HEK293T (cell line): ENCODE measurements at places on chromosomes 12 and 14.

DNA sequence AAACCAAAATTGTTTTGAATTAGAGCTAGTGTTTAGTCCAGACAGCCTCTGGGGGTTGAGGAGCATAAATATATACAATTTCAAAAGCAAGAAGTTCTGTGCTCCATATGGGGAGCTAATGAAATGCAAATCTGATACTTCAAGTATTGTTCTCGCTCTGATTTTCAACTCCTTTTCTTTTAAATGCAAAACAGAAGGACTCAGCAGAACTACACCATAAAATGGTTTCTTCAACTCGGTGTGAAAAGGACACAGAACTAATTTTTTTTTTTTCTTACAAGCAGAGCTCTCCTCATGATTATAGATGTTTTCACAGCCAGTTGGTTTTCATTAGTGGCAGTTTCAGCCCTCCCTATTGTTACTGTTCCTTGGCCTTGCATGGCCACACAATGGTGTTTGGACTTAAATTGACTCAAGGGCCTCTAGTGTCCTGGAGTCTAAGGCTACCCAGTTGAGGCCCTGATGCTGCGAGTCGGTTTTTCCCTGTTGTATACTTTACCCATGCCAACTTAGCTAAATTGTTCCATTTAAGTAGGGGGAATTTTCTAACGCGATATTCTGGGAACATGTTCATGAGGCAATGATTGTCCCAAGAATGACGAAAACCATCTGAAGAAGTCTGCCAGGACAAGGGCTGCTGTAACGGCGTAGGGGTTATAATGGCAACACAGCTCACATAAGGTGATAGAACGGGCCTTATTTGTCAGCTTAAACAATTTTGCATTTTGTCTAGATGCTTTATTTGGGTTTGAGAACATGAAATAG, 120.3 kb downstream of the GPR135 start:
- DNase-seq, result no peak

GRCh38 chr14:54931101-54931500, 28.5 kb upstream of the GCH1 start:
- DNase-seq, result no peak

DNA sequence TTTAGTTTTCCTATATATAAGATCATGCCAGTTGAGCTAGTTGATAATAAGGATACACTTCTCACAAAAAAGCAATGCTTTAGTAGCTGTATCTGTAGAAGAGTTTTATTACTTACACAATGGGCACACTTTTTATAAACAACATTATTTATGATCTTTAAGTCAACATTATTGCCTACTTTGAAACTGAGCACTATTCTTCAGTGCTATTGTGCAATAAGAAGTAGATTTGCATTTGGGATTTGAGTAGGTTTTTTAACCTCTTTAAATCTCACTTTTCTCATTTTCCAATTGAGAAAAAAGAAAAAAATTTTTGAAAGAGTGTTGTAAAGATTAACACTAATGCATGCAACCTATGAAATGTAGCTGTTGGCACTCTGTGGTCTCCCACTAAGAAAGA, 1198.3 kb downstream of the GALC start:
- no peak for DNase-seq

- no peak for DNase-seq
Measured at GRCh38 chr14:64800000-64800399, 79.7 kb downstream of the SPTB start.

DNA sequence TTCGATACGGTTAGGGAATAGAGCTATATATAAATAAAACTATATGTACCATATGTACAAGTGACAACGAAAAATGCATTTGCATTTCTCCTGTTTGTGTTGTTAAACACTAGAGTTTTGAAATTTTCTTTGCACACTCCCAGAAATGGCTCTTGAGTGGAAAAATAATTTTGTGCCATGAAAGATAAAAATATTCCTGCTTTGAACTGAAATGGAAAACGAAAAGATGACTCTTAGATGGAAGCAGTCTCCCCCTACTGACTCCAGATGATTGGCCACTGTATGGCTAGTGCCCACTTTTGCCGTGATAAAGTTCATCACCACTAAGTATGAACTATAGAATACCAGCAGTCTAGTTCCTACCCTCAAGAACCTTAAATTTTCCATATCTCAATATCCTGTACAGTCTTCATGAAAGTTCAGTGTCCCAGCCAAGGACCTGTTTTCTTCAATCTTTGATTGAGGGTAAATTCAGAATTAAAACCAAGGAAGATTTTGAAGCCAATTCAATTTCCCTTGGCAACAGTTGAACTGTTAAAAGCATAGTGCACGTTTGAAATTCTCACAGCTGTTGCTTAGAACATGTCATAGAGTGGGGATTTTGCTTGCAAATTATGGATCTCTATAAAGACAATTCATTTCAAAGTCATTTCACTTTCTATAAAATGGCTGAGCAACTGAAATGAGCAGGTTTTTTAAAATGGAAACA, 1.6 kb upstream of the PPP2R5E start:
- DNase-seq, result no peak

DNA sequence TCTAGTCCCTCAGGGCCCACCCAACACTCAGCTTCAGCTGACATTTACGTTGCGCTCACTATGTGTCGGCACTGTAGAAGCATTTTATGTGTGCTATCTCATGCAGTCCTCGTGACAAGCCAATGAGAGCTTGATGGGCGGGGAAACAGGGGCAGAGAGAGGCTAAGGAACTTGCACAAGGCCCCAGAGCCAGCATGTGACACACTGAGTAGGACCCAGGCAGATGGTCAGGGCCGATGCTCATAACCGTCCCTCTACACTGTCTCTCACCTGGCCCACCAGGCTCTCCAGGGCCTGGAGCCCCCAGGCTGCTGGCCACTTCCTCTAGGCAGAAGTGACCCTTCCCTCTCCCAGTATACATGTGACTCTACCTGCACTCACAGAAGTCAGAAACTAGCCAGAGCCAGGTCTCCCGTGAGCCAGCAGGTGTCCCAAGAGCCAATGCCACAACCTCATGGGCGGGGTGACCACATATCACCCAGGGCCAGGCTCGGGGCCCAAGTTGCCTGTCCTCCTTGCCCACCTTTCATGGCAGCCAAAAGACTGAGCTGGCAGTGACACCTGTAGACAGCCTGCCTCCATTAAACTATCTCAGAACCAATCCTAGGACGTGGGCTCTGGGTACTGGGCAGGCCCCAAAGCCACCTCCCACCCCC, 38.3 kb downstream of the TTC7B start:
- DNase-seq, result no peak

- no peak for DNase-seq
Measured at GRCh38 chr12:46487567-46488131, 115.1 kb upstream of the SLC38A2 start.

- no peak for DNase-seq
Measured at GRCh38 chr14:74720526-74720925, 7.6 kb downstream of the FCF1 start.

- no peak for DNase-seq
Measured at GRCh38 chr12:77372026-77372425, 306.7 kb upstream of the E2F7 start.

GRCh38 chr12:64450711-64451486, 1.0 kb upstream of the TBK1 start:
- peak; percentile 13 for DNase-seq

- no peak for DNase-seq
Measured at GRCh38 chr14:87916103-87916885, 76.7 kb downstream of the GALC start.

DNA sequence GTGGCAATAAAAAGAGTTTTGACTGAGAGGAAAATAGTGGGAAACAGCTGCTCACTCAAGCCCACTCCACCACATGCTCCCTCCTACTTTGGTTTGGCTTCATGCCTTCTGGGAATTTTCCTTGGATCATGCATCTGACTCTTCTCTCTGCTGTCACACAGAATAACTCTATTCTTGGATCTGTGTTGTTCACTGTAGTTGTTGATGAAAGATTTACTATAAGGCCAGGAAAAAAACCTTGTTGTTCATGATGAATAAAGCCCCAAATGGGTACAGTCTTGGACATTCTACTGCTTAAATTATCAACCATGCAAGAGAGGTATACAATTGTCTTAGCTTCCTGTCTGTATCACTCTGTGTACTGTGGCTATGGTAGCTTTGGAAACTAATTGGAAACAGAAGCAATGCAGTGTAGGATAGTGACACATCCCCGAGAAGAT, 70.5 kb downstream of the TMX1 start:
- no peak for DNase-seq

DNA sequence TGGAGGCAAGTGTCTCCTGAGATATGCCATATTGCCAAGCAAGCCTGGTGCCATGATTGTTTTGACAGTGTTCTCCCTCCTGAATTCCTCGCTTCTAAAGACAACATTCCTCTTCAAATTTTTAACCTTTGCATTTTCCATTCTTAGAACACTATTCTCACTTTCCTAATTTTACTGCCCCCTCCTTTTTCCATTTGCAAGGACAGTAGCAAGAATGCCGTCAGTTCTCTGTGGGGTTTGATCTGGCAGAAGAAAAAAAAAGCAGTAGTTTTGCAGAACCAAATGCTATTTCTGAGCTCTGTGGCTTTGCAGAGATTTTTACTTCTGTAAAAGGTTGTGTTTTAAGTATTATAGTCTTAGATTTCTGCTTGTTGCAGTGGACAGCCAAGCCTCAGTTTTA, 295.2 kb downstream of the NUAK1 start:
- no peak for DNase-seq

DNA sequence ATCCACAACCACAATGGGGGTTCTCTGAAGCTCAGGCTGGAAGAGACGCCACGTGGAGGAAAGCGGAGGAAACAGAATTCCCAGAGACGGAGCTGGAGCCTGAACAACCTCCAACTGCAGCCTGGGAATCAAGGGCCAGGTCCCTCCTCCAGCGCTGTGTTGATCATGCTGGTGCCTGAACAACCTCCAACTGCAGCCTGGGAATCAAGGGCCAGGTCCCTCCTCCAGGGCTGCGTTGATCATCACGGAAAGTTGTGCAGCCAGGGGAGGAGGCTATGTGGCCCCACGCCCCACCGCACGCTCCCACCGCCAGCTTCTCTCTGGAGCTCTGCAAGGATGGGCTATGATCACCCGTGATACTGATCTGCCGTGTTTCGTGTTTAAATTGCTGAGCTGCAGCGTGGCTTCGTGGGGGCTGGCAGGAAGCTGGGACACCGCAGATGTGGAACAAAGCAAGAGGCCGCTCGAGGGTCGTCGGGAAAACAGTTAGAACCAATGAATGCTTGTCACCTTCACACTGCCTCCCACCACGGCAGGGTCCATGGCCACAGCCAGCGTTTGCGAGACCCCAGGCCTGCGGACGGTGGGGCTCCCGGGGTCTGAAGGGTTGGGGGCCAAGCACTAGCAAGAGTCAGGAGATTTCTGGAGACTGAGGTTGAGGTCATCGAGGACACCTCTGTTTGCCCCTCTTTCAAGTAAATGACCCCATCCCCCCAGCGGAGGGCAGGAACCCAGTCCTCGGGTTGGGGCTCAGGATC, 51.8 kb upstream of the FBRSL1 start:
- DNase-seq, result no peak

GRCh38 chr12:1779783-1780182, 40.6 kb upstream of the LRTM2 start:
- no peak for DNase-seq

GRCh38 chr12:2624543-2625288, 170.1 kb upstream of the FKBP4 start:
- DNase-seq, result peak; percentile 60

DNA sequence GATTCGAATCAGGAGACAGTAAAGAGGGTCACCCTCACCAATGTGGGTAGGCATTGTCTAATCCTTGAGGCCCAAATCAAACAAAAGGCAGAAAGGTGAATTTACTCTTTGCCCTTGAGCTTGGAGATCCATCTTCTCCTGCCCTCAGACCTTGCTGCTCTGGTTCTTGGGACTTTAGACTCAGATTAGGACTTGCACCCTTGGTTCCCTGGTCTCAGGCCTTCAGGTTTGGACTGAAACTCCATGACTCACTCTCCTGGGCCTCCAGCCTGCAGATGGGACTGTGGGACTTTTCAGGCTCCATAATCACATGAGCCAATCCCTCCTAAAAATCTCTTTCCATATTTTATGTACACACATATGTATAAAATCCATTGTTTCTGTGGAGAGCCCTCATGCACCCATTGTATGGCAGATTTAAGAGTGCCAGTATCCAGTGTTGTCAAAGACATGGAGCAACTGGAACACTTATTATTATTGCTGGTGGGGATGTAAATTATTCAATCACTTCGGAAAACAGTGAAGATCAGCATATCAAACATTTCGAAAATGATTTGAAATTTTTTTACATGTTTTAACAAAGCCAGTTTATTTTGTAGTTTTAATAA, 48.7 kb downstream of the EID3 start:
- no peak for DNase-seq

GRCh38 chr12:101933866-101934514, 56.6 kb downstream of the DRAM1 start:
- no peak for DNase-seq

GRCh38 chr14:61940666-61941420, 178.6 kb downstream of the SNAPC1 start:
- DNase-seq, result no peak

GRCh38 chr12:62787023-62787422, 147.9 kb downstream of the PPM1H start:
- DNase-seq, result no peak

GRCh38 chr14:97633131-97633738, 836.1 kb downstream of the VRK1 start:
- DNase-seq, result no peak

DNA sequence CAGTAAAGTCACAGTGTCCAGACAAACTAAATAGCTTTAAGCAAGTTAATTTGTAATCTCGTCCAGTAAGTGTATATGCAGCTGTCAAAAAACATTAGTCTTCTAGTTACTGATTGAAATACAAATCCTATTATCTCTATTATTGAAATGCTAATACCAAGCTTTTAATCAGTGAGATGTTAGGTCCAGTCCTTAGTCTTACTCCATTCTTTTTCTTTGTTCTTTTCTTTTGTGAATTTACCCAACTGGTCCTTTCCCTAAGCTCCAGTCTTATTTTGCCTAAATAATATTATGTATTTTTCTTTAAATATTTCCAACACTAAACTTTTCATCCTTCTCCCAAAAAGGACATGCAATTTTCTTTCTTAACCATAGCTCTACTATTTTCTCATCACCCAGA, 57.2 kb downstream of the TSPAN19 start:
- DNase-seq, result no peak

DNA sequence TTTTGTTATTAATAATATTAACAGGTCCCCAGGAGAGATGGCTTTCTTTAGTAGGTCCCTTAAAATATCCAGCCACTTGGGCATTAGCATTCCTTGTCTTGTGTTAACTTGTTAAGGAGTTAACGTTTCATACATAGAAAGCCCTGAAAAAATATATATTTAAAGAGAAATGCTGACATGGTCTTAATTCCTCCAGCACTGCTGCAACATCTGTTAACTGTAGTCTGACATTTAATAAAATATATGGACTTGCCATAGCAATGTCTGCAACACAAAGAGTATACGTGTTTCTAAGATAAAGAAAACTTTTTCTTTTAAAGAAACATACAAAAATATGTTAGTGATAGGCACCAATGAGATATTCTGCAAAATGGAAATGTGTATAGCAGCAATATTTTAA, 10.0 kb downstream of the SLC38A4 start:
- no peak for DNase-seq
